HEK293T (cell line): ENCODE measurements at places on chromosomes 11 and 22.

GRCh38 chr11:123122341-123122740 is 60.4 kb upstream of the HSPA8 start:
- no peak for DNase-seq

DNA sequence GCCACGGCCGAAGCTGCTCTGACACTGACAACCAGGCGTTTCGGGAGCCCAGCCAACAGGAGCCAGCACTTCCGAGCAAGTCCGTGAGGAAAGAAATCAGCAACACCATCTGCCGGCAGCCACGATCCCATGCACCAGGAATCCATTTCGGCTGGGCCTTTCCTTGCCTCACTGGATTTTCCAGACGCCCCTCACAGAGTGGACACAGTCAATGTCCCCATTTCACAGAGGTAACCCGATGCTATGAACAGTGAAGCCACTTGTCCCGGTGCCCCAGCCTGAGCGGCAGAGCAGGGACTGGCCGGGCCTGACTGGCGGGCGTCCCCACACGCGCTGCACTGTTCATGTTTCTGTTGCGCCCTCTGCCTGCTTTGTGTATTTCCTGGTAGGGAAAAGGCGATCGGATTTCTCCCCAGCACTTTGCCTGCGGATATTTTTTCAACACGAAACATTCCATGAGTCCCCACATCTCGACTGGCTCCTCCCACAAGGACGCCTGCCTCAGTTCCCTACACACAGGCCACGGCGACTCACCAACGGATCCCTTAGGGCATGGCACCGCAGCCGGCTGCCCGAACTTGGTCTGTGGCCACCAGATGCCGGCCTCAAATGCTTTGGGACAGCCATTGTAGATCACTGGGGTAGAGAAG is 55.3 kb downstream of the TRMU start:
- DNase-seq: peak; percentile 63

GRCh38 chr22:44127356-44127755 is 53.4 kb upstream of the PARVG start:
- no peak for DNase-seq

- no peak for DNase-seq
These were observed 335.4 kb downstream of the BRD1 start for GRCh38 chr22:49492308-49492707.

DNA sequence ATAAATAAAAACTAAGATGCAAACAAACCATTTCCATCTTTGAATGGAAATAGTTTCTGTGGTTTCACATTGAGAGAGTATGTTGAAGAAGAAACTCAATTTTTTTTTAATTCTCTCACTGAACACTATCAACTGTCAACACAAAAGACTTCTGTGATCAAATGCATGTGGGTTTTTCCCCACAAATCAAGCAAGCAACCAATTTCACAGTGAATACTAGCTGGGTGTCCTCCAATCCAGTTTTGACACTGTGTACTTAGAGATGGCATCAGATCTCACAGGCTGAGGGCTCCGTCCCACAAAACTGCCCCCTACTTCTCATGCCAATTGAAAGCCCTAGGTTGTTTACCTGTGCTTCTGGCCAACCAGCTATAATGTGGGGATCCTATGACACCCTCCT is 34.5 kb downstream of the CTSC start:
- no peak for DNase-seq

- no peak for DNase-seq
These were observed 85.2 kb downstream of the FLI1 start for GRCh38 chr11:128779036-128779435.
